Midbrain (tissue), 1 donor: ENCODE measurements at places on chromosomes 1 and 21.
A peak's percentile ranks its signal among the peaks of the same experiment; 100 is the strongest.

DNA sequence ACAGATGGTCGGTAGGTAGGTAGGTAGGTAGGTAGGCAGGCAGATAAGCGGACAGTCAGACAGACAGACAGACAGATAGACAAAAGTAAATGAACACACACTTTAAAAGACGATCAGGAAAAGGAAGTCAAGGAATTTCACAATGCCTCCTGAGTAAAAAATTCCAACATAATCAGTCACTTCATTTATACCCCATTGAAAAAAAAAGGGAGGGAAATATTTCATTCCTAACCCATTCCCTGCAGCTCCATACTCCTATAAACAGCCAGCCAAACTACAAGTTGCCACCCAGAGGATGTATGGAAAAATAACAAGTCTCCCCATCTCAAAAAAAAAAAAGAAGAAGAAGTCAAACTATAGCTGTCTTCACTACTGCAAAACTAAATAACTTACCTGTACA is 43.4 kb downstream of the ZZZ3 start:
- no peak for DNase-seq

DNA sequence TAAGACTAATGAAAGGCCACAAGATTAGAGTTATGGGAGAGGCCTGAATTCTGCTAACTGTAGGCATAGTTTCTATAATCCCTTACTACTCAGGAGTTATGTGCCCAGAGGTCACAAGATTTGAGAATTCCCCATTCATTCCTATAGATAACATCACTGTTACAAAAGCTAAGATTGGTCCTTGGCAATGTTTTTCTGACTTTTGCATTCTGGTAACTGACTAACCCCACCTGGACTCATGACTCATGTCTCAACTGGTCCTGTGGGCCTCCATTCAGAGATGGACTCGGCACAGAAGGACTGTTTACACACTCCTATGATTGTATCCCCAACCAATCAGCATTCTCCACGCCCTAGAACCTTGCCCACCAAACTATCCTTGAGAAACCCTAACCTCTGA is 249.0 kb upstream of the ZP4 start:
- no peak for DNase-seq

- DNase-seq: no peak
Measured at GRCh38 chr1:160717306-160717705, 5.7 kb upstream of the CD48 start.

DNA sequence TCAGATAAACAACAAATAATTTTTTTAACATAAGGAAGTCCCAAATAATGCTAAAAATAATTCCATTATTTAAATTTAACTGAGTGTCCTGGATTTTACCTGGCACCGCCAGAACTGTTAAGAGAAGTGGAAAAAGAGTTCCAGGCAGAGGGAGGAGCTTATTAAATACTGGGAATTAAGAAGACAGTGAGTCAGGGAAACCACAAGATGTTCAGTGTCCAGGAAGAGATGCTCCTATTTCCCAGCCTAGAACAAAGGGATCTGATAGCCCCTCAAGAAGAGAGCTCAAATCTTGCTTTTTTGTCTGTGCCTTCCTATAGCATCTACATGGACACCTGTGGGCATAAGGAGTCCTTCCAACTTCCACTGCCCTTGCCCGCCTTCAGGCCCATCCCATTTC is 85.9 kb downstream of the PGM1 start:
- DNase-seq: no peak

- DNase-seq: no peak
Measured at GRCh38 chr1:65538086-65538485, 117.6 kb downstream of the LEPR start.

- DNase-seq: no peak
Measured at GRCh38 chr1:212621043-212621948, 12.7 kb downstream of the ATF3 start.

DNA sequence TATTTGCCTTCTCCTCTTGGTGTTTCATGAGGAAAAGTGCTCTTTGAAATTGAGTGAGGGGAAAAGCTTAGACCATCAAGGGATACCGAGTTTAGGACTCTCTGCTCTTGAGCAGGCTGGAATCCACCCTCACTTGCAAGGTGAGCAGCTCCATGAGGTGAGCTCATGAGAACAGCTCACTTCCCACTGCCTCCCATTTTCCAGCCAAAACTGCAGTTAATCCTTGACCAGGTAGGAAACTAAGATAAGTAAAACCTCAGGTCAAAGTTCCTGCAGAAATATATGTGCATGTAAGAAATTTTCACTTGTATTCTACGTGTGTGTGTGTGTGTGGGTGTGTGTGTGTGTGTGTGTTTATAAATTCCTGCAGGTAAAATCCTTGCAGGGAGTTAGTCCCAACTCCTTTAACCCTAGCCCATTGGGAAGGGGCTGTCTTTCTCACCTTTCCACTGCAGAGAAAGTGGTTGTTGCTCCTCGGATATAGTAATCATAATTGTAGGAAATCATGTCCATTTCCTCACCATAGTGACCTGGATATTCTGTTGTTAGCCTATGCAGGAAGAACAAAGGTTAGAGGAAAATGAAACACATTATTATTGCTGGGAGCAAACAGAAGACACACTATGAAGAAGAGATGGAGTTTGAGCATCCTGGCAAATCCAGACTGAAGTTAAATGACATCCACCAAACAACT is 28.3 kb downstream of the DPT start:
- no peak for DNase-seq

GRCh38 chr1:154886281-154887015 is 16.4 kb upstream of the KCNN3 start:
- no peak for DNase-seq

DNA sequence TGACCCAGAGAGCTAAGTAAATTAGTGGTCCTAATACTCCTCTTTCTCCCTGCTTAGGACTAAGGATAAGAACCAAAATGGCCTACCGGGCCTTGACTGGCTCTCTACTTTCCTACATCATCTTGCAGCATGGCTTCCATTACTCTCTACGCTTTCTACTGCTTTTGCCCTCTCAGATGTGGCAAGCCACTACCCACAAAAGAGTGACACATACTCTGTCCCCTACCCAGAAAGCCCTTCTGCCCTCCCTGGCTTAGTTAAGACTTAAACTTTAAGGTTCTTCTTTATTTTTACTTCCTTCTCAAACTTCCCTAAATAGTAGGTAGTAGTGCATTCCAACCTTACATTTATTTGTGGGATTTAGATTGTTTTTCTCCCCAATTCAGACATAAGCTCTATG is 228.1 kb downstream of the TPR start:
- DNase-seq: no peak

- no peak for DNase-seq
Measured at GRCh38 chr1:52727114-52727586, 897 bp downstream of the ZYG11B start.

GRCh38 chr21:32653326-32653901 is 41.2 kb upstream of the CFAP298 start:
- no peak for DNase-seq

- peak; percentile 38 for DNase-seq
Measured at GRCh38 chr1:168918860-168919741, 187.4 kb upstream of the ATP1B1 start.

DNA sequence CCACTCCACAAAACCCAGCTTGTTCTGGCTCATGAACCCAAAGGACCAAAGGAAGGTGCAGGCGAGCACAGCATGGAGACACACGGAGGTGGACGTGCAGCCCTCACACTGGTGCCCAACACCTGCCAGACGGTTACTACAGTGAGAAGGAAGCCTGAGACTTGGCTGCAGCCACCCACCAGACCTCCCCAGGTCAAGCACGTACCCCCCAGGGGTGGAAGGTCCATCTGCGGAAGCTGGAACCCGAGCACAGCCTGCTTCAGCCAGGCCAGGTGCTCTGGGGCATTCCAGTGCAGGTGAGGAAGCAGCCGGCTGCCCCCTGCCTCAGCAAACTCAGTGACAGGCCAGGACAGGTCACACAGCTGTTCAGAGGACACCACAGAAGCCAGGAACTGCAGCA is 16.0 kb upstream of the LSS start:
- no peak for DNase-seq

- peak; percentile 11 for DNase-seq
Measured at GRCh38 chr1:151156515-151156819, at the start of gene TNFAIP8L2. TNFAIP8L2 (plus strand) TSS chr1:151156649; CDS start chr1:151158698, 2,049 bp downstream.

GRCh38 chr21:15625363-15625762 is 104.4 kb upstream of the USP25 start:
- no peak for DNase-seq

- DNase-seq: no peak
Measured at GRCh38 chr21:38989745-38990423, 184.2 kb downstream of the ETS2 start.
